ENCODE measurements at places on chromosomes 1 and 21. TPM values are rescaled to one million over a fixed set of nuclear protein-coding genes. Genes with fewer than 3 reads are reported as not detected.

DNA sequence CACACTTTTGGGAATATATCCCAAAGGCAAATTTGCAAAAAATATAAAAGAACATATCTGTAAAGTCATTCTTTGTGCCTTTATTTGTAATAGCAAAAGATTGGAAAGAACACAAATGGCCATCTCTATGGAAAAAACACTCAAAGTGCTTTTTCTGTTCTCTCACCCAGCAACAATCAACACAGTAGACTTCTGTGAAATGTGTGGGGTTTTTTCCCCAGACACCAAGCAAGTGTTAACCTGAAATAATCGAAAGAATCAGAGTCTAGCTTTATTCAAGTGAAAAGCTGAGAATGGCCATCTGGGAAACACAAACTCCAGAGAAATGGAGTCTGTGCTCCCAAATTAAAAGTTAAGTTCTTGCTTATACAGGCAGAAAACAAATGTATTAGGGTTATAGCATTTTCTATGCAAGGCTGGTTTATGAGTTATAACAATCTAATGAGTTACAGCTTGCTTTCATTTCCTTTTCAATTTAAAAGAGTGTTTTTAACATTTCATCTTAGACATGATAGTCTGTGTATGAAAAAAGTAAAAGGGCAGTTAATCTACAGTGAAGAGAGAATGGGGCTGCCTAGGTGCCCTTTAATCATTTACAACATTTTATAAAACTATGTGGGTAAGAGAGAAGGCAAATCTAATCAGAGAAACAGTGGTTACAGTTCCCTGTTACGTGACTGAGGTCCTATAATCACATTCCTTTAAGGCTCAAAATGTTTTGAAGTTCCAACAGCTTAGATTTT lies 46.6 kb downstream of the SLC30A7 start:
- DNase-seq = no peak

DNA sequence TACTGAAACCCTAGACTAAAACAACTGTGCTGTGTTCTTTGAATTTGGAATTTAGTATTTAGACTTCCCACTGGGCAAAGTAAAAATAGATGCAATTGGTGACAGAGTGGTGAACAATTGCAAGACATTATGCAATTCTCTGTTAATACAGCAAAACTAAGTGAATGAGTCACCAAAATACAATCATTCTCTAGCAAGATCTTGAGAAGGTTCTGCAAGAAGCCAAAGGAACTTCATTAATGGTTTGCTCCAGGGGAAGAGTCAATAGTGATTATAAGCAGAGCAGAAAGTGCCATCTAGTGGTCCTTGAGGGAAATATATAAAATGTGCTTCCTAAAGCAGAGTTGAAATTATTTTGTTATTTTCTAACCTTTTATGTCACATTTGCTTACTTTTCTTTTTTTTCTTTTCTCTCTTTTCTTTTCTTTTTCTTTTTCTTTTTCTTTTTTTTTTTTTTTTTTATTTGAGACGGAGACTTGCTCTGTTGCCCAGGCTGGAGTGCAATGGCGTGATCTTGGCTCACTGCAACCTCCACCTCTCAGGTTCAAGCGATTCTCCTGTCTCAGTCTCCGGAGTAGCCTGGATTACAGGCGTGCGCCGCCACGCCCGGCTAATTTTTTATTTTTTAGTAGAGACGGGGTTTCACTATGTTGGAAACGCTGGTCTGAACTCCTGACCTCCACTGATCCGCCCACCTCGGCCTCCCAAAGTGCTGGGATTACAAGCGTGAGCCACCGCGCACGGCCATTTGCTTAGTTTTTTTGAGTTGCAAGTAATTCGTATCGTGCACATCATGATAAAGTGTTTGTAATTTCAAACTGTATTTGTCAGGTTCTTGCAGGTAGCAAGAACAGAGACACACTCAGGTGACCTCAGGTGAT lies 99.2 kb downstream of the CTH start:
- no peak for DNase-seq

- DNase-seq = no peak
These were observed 32.1 kb downstream of the RABGAP1L start for GRCh38 chr1:174191349-174191862.

The NUP210L gene
- total RNA-seq = 0.08 TPM

The KCNH1 gene
- total RNA-seq = not detected

The ASAP3 gene
- 0.24 TPM for total RNA-seq

The MNDA gene
- not detected for total RNA-seq

The ANGPTL1 gene
- total RNA-seq = not detected

- DNase-seq = no peak
These were observed 332.9 kb upstream of the PTBP2 start for GRCh38 chr1:96388421-96389310.

Measured in activated CD8-positive, alpha-beta T cell treated with anti-CD3 and anti-CD28 coated beads, Interleukin-2, amount 10 ng/mL, durations not matched to agents 7 days and 5 days (primary cell).